ENCODE measurements at places on chromosomes 13 and 19.

- no peak for DNase-seq
Measured at GRCh38 chr13:94327318-94327717, 152.2 kb downstream of the DCT start.

GRCh38 chr13:73967397-73968165 is 166.6 kb downstream of the KLF12 start:
- no peak for DNase-seq

DNA sequence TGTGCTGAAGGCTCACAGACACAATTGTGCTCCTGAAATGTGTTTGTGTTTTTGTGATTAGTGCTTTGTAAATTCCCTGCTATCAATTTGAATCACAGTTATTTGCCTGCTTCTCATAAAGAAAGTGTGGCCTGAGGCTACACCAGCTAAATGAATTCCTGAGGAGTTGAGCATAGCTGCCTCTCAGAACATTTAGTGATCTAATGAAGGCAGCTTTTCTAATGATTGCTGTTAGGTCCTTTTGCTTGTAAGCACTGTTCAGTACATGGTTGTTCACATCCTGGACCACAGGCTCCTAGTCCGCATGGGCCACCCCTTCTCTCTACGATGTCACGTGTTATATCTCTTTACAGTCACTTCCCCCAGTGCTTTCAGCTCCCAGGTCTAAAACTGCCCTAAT is 238.2 kb downstream of the B3GLCT start:
- DNase-seq = no peak

- DNase-seq = no peak
Measured at GRCh38 chr13:89726690-89727435, 1620.6 kb upstream of the MIR17HG start.

DNA sequence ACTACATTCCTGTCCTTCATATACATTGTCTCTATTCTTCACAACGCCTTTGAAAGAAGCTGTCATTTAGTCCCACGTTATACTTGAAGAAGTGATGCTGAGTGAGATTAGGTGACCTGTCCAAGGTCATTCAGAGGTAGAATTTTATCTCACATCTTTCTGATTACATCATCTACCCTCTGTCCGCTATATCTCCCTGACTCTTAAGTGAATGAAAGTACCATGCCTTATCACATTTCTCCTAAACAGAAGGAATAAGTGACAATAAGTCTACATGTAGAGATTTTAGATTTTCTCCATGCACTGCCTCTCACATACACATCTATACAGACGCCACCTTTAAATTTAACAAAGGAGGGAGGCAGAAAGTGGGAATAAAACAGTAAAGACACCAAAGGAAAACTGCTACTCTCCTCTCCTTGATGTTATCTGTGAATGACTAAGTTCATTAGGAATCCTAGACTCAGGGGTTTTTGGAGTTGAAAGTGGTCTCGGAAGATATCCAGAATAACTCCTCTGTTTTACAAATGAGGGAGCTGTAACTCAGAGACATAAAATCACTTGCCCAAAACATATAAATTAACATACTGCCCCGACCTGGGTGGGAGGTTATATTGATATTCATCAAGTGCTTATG is 4.9 kb upstream of the CLDN10 start:
- no peak for DNase-seq

DNA sequence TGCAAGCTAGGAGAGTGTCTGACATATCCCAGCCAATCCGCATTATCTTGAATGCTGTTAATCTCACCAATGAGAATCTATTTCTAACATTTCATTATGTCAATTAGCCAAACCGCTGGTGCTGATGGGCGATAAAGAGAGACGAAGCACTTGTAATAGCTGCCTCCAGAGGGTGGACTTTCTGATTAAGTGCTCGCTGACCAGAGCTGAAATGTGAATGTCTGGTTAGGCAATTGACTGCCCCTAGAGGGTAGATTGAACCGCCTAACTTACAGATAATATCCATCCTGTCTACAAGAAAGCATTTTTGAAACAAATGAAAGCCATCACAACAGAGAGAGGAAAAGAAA is 552 bp upstream of the GRWD1 start:
- DNase-seq = no peak

DNA sequence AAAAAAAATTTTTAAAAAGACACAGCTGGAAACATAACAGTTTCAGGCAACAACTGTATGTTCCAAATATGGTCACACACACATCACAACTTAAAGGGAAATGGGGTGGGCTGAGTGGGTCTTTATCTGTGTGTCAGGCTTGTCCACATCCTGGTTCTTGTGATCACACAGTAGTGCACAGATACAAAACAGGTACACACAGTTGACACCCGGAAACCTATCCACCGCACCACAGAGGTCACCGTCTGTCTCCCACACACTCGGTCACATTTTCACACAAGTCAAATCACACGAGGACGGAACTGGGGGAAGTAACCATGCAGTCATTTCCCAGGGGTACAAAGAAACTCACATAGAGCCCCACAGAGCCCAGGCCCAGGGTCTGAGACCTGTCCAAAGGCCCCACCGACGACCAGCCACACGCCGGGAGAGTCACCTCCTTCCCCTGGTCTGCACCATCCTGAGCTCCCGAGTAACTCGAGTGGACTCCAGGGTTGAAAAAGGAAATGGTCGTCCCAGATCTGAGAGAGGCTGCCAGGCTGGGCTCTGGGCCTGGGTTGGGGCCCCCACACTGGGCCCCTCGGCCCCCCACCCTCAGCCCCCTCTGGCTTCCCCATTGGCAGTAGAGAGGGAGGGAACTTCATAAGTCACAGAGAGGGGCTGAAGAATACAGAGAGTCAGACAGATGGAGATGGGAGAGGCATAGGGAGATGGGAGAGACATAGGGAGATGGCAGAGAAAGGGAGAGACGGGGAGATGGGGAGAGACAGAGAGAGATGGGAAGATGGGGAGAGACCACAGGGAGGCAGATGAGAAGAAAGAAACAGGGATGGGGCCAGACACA is 1.3 kb upstream of the PPAN start:
- peak; percentile 58 for DNase-seq

GRCh38 chr13:28659621-28659970 is 666 bp downstream of the POMP start:
- no peak for DNase-seq

DNA sequence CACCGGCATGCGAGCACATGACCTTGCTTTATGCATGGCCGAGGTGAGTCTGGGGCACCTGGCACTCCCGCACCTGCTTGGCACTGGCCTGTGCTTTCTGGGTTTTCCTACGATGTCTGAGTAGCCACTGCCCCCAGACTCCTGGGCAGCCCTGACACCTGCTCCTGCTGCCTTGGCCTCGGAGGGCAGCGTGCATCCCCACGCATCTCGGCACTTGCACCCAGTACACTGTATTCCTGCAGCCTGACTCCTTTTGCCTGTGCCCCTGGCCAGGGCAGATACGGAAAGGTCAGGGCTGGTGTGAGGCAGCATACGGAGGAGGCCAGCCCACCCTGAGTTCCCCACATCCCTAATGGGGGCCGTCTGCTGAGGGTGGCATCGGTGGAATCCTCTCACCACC is 340.6 kb downstream of the TEX29 start:
- no peak for DNase-seq

DNA sequence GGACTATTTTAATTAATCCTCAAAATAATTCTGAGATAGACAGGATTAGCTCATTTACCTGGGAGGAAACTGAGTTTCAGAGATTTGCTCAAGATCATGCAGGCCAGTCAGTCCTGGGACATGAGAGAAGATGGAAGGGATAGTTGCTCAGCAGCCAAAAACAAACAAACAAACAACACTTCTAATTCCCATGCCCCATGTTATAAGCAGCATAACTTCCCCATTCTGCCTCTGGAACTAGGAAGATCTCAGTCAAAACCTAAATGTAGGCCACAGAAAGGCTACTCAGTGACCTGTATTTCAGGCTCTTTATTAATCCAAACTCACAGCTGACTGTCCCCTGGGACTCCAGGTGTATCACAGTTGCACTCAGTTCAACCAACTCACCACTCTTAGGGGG is 489.2 kb upstream of the NBEA start:
- DNase-seq = no peak

- no peak for DNase-seq
Measured at GRCh38 chr13:99270518-99270917, 12.3 kb upstream of the GPR18 start.

- no peak for DNase-seq
Measured at GRCh38 chr13:27161423-27161822, 10.2 kb downstream of the USP12 start.

DNA sequence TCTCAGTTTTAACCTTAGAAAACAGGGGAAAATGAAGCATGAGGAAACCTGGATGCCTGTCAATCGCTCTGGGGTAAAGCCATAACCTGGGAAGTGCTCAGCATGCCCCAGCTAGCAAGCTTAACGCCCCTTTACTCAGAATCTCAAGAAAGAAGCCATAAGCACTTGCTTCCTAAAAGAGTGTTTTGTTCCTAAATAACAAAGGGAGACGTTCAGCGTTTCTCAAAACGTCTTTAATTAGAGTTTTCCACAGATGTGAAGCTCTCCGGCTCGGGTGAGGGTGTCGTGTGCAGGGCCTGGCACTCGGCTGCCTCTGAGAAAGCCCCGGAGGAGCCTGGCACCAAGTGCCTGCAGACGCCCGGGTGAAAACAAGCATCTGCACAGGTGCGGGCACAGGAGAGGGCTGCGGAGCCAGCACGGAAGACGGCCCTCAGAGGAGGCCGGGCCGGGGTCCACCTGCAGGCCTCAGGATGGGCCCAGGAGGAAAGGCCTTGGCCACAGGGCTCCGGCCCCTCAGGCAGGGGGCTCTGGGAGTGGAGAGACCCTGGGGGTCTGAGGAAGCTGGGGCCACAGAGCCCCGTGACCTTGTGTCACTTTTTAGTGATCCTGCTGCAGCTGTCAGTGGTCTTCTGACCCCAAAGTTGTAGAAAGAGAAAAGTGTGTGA is 6.2 kb downstream of the GAS6 start:
- no peak for DNase-seq

DNA sequence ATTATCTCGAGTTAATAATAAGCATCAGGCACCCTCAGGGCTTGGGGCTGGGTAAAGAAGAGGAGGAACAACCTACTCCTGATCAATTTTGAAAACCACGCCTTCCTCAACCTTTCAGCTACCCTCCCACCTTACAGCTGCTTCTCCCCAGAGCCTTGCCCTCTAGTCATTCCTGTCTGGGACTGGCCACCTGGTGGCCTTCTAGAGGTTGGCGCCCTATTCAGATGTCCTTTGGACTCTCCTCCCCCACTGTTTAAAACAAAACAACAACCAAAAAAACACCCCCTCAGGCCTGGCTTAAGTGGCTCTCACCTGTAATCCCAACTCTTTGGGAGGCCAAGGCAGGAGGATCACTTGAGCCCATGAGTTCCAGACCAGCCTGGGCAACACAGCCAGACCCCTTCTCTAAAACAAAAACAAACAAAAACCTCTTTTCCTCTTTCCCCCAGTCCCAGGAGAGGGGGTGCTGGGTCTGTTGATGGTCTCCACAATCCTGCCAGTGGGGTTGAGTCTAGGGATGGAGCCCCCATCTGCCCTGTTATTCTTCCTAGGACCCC is 62.3 kb downstream of the CCDC70 start:
- no peak for DNase-seq

DNA sequence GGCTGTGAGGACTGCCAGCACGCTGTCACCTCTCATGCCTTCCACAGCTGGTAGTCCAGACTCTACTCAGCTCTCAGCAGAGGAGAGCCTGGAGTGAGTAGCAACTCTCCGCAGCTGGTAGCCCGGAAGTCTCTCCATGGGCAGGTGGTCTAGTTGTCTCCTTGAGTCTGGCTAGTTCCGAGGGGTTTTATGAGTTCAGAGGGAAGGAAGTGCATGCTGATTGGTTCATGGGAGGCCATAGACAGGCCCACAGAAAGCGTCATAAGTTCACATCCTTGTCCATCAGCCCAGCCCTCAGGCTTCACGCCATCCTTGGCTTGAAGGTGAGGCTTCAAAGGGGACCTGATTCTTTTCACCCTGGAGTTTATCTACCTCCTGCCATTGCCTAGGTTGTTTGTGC is 2662.4 kb upstream of the PCDH20 start:
- DNase-seq = no peak

DNA sequence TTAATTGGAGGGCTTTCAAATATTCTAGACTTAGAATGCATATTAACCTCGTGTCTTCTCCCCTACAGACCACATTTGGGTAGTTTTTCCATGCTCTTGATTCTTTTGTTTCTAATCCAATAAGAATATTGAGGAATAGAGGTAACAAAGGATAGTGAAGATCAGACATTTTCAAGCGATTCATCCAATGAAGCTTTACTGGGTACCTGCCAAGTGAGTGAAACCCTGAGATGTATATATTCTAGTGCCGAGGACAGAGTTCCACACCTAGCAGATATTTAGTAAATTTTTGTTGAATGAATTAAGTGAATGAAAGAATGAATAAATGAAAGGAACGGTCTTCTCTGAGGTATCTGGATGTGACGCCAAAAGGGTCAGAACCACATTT is 442 bp upstream of the RFC3 start:
- no peak for DNase-seq

GRCh38 chr13:30666113-30666512 is 48.4 kb downstream of the USPL1 start:
- DNase-seq = no peak

- DNase-seq = no peak
Measured at GRCh38 chr13:30268673-30269072, 38.7 kb downstream of the KATNAL1 start.

- DNase-seq = no peak
Measured at GRCh38 chr19:49636233-49636932, 3.6 kb downstream of the RRAS start.

GRCh38 chr19:8361921-8362793 is 1.8 kb upstream of the ANGPTL4 start:
- DNase-seq = no peak

GRCh38 chr19:8592231-8593009 is 15.2 kb upstream of the MYO1F start:
- DNase-seq = peak; percentile 93

GRCh38 chr13:112702986-112703379 is 13.1 kb downstream of the ATP11A start:
- DNase-seq = no peak

DNA sequence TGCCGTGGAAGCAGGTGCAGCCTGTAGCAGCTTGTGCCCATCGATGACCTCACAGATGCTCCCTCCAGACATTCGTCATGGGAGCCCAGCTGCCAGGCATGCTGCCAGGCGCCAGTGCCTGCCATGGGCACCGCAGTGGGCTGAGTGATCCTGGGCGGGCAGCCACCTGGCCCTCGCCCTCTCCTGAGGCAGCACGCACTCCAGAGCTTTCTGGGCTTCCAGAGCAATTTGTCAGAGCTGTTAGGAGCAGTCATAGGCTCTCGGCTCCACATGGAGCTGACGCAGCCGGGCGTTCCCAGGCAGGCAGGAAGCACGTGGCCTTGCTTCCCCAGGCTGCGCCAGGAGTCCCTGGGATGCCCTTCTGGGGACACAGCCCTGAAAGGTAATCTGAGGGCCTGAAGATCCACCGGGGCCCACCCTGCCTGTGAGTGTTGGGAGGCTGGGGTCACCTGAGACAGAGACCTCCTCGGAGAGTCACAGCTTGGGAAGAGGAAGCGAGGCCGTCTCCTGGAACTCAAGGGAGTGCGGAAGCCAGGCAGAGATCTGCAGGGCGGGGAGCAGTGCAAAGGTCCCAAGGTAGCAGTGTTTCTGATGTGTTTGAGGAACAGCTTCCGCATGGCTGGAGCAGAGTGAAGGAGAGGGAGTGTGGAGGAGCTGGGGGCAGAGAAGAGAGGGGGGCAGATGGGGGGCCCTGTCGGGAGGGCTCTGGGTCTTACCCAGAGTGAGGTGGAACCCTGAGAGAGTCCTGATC is 50.6 kb downstream of the DPF1 start:
- DNase-seq = no peak

GRCh38 chr13:73793361-73793760 is 340.8 kb downstream of the KLF12 start:
- DNase-seq = no peak

All from stimulated activated CD8-positive, alpha-beta memory T cell treated with anti-CD3 and anti-CD28 coated beads, Interleukin-4, amount 100 ng/mL, for 4 hours (primary cell).